ENCODE measurements at places on chromosomes 4 and X.

DNA sequence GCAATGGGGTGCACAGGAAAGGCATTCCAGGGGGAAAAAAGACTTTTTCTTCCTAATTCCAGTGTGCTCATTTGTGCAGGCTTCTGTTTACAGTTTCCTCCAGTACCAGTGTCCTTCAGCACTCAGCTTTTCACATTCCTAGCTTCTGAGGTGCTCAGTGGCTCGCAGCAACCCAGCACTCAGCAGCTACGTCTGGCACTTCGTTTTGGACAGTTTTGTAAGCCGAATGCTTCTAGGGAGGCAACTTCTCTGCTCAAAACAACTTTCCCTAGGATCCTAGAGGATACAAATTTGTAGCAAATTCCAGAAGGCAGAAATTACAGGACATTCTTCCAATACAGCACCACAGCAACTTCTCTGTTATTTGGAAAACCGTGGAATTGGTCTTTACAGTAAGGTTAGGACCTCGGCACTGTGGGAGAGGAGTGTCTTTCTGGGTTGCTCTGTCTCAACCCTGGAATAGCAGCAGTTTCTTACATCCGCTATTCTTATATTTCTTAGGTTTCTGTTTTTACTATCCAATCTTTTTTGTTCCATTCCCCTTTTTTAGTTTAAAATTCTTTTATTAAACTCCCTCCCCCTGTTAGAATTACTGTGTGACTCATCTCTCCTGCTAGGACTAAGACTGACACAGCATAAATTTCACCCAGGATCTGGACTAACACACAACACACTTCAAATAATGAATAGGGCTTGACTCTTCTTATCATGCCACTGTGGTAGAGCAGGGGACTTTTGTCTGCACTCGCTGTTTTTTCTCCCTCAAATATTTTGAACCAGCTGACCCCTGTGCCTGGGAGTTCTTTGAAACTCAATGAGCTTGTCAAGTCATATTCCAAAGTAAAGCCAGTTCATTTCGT is 1314.7 kb downstream of the FSTL5 start:
- no peak for DNase-seq

- DNase-seq: no peak
These were observed 52.4 kb downstream of the SEPTIN11 start for GRCh38 chr4:77001907-77002306.

DNA sequence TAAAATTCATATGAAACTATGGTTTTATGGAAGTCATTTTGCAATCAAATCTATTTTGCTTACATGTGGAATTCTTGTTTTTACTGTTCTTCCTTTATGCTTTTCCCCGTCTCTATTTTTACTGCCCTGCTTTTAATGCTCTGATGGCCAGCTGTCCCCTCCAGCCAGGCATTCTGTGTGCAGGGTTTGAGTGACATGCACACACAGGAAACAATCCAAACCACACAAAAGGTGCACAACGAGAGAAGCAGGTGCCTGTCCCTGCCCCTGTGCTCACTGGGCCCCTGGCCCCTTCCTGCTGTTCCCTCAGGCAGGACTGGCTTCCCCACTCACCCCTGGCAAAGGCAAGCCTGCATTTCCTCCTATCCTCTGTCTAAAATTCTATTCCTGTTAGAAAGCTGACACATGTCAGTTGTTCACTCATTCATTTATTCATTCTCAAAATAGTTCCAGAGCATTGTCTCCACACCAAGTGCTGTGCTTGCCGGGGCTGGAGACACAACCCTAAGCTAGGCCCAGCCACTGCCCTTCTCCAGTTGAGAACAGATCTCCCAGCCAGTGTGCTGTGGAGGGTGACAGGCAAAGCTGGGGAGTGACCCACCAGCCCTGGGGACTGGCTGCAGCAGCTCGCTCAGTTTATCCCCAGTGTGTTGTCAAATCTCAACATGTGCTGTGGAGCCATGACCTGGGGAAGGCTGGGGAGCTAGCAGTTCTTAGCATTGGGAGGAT is 346.3 kb downstream of the FBXW7 start:
- no peak for DNase-seq

GRCh38 chr4:6641164-6641970 is 882 bp downstream of the MRFAP1 start:
- DNase-seq: peak; percentile 22

DNA sequence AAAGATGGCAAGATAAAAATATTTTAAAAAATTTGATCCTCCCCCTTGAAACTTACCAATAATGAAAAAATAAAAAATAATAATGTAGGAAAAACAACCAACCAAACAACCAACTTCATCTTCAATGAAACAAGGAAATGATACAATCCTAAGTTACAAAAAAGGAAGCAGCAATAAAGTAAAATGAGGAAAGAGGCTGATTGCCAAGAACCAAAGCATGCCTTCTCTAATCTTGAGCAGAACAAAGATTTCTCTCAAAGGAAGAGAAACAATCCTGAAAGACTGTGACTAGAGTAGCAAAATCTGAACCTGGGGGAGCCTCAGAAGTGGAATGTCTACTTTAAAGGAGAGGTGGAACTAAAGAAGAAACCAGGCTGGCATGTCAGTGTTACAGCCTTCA is 10.9 kb upstream of the WDFY3 start:
- DNase-seq: no peak

DNA sequence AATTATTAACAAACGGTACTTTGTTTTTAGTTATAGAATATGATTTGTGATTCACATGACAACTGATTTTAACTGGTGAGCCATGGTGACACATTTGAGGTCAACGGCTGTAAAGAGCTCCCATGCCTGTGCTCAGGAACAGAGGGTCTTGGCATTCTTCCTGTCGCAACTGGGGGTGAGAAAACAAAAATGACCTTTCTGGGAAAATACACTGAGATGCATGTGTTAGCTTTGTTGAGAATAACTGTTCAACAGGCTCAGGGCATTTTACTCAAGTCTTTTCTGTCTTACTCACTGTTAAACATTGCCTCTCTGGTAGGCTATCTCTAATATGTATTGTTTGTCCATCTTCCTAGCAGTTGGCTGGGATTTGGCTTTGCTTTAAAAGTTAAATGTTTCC is 57.1 kb upstream of the HPGD start:
- DNase-seq: no peak

DNA sequence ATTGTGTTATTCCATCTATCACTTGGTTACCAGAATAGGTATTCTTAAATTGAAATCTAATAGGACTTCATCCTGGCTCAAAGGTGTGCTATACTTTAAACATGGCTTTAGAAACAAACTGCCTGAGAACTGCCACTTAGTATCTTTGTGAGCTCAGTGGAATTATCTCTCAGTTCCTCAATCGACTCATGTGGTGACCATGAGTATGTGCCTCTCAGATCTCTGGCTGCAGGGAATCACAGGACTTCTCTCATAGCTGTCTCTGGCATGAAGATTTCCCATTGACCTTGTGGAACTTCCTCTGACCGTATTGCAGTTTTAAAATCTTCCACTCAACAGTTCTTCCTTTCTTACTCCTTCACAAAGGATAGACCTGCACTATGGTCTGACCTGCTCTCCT is 681.9 kb upstream of the BOD1L1 start:
- no peak for DNase-seq

DNA sequence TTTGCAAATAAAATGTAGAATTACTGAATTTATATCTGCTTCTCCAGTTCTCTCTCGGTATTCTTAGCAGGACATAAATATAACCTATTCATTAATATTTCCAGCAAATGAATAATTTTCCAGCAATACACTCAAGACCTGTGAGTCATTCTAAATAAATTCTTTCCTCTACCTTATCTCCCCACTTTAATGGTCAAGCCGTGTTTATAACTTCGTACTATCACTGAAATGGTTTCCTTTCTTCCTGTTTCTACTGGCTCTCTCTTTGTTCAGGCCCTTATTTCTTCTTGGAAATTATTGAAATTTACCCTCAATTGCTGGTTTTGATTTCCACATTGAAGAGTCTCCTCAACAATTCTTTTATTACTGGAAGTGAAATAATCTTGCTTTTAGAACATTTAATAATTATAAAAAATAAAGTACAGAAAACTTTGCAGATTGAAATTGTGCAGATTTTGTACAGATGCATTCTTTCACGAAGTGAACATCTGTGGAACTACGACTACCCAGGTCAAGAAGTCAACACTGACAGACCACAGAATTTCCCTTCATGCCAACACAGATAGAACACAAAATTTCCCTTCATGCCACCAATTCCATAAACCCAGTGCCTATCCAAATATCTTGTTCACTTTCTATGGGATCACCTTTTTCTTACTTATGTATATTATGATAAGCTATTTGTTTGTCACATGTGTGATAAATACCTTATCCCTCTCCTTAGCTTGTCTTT is 205.7 kb downstream of the FAT4 start:
- DNase-seq: no peak

GRCh38 chr4:158826057-158826456 is 57.2 kb downstream of the FNIP2 start:
- DNase-seq: no peak

GRCh38 chr4:139208404-139208945 is 31.5 kb upstream of the ELF2 start:
- no peak for DNase-seq

DNA sequence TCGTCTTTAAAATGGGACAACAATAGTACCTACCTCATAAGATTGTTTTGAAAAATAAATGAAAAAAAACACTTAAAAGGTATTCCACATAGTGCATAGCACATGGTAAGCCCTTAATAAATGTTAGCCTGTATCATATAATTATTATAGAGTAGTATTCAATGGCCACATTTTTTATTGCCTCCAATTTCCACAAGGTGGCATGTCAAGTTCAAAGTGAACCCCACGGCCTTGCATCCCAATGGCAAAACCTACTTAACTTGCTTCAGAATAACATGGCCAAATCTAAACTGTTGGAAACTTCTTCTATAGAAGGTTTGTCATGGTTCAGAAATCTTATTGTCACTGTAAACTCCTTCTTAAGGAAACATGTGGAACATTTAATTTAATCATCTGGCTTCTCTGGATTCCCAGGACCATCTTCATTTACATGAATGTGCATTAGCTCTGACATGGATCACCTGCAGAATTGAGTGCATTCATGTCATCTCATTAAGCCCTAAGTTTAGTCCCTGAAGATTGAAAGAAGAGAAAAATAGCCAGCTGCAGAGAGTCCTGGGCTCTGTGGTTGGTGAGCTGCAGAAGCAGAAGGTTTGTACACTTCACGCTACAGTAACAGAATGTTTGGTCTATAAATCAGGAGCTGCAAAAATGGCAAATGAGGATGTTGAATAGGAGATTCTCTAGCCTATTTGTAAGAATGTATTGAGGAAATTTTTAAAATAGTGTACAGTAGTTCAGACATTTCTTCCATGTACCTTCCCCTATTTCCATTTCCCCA is 61.0 kb downstream of the ANXA3 start:
- DNase-seq: no peak

GRCh38 chr4:141028024-141028529 is 105.2 kb downstream of the RNF150 start:
- no peak for DNase-seq
